ENCODE measurements at places on chromosomes 6 and 20.
A peak's percentile ranks its signal among the peaks of the same experiment; 100 is the strongest.

- DNase-seq: peak; percentile 53
Observed at GRCh38 chr20:25315418-25316210, 67.7 kb downstream of the PYGB start.

- DNase-seq: no peak
Observed at GRCh38 chr20:21159658-21160380, 33.9 kb downstream of the KIZ start.

DNA sequence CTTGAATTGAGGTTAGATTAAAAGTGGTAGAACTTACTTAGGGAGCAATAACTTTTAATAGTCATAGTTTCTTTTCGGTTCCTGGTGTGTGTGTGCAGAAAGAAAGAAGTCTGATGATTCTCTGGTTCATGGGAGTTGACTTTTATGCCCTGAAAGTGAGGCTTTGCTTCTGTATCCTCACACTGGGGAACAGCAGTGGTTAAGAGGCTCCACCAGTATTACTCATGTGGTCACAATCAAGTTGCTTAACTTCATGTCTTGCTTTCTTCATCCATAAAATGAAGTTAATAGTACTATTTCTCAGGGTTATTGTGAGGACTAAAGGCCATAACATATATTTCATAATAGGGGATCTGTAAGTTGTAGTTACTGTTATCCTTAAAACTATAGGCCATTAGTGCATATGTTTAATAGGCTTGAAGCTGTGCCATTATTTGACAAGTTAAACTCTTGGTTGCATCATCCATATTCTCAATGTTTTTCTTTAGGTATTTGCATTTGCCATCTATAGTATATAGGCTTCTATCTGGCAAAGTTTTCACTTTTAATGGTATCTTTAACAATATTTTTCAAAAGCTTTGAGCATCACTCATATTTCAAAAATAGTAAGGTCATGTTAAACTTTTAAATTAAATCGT is 262.4 kb downstream of the PLCB1 start:
- peak; percentile 36 for DNase-seq

- DNase-seq: no peak
Observed at GRCh38 chr6:8108759-8109539, 6.6 kb upstream of the EEF1E1 start.

DNA sequence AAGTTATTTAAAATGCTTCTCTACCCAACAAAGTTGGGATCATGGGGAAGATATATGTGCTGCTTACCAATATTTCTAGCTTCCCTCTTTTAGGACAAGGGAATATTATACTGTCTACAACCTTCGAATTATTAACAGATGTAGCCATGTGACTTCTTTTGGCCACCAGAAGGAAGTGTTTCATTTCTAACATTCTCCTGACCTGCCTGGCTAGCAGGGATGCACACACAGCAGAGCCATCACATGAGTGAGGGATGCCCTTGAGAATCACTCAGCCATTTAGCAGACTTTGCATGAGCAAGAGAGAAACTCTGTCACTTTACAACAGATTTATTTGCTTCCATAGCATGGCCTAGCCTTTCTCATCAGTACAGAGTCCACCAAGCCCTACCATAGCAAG is 230.7 kb upstream of the MARCKS start:
- no peak for DNase-seq

GRCh38 chr6:159719287-159719686 is 8.0 kb upstream of the WTAP start:
- no peak for DNase-seq

DNA sequence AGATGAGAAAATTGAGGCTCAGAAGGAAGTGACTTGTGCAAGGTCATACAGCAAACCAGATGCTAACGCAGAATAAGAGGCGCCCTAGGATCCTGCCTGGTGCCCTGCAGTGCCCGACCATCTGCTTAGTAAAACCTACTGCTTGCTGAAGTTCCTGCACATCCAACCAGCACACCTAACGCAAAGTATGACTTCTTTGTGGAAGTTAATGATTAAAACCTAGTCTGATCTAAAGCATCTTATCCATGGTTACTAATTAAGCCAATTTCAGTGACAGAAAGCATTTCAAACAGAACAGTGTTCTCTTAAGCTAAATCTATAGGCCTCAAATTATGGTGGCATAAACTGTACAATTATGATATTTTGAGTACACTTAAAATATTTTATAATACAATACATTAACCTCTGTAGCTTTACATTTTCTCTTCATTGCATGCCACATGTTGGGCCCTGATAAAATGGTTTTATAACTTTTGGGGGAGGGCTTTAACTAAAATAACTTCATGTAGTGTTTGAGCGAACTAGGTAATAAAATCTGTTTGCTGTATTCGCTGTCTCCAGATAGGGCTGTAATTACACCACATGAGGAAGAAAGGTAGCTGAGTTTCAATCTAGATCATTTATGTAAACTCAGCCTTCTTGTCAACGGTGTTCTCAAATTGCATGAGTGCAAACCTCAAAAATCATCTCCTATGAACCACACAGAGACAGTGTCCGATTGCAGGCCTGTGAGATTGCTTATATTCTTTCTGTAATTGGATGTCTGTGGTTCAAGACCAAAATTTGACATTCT is 37.5 kb upstream of the BEND3 start:
- DNase-seq: no peak

GRCh38 chr20:49916146-49917002 is 1.0 kb upstream of the SPATA2 start:
- DNase-seq: peak; percentile 39

GRCh38 chr20:53903652-53903987 is 166.8 kb downstream of the BCAS1 start:
- DNase-seq: no peak

- DNase-seq: no peak
Observed at GRCh38 chr20:37839432-37839827, 63.5 kb upstream of the VSTM2L start.

DNA sequence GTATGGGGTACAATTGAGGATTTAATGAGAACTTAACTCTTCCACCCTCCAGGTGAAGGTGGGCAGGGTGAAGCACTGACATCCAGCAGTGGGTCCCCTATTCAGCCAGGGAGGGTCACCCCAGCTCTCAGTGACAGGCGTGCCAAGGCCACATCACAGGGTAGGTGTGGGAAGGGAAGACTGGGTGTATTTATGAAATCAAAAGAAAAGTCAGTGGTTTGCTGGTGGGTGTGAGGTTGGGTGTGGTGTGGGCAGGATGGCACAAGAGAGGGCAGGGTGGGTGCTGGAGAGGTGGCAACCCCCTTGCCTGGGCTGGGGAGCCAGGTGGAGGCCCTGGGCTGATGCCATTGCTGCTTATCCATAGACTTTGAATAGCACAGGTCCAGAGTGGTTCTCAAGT is 16.6 kb downstream of the SYNDIG1 start:
- DNase-seq: no peak

- no peak for DNase-seq
Observed at GRCh38 chr6:10847684-10848083, 9.3 kb upstream of the MAK start.

DNA sequence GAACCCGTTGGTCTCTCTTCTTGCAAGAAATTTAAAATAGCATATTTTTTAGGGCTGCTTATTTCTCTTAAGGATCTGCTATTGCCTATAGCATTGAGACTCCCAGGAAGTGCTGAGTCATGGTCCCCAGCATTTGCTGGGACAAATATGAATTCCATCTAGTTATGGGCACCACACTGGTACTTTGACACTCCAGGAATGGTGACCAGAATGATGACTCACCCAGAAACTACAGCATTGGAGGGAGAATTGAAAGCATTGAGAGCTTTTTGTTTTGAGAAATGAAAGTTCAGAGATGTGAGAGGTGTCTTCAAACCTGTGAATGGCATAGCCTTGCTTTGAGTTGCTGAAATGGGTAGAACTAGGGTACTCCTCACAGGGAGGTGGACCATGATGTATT is 699.7 kb downstream of the DHX35 start:
- DNase-seq: peak; percentile 8

DNA sequence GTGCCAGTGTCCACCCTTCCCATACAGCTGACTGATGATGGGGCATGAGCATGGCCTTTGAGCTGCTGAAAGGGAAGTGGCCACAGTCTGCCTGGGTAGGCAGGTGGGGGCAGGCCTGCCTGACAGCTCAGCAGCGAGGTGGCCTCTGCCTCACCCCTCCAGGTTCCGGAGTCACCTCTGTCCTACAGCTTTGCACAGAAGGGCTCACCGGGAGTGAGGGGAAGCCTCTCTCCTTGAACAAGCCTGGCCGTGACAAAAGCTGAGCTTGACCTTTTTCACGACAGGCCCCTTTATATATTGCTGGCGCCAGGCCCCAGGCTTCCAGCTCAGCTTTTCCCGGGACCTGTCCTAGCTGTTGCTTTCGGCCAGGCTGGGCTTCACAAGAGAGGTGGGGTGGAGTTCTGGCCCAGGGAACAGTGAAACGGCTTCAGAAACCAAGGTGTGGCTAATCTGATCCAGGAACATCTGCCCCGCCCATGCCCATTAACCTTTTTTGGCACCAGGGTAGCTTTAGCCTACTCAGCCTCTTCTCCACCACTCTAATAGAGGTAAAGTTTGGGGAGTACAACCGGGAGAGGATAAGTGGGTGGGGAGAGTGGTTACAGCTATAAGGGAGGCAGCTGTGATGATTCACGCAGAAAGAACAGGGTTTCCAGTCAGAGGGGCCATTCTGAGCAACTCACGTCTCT is 42.9 kb downstream of the C6orf132 start:
- no peak for DNase-seq

GRCh38 chr6:2077826-2078225 is 167.6 kb downstream of the GMDS start:
- DNase-seq: no peak
